CD4-positive, CD25-positive, alpha-beta regulatory T cell (primary cell): ENCODE measurements at places on chromosomes 2 and 18.

- no peak for DNase-seq
Observed at GRCh38 chr2:10478916-10479315, 30.8 kb upstream of the ODC1 start.

DNA sequence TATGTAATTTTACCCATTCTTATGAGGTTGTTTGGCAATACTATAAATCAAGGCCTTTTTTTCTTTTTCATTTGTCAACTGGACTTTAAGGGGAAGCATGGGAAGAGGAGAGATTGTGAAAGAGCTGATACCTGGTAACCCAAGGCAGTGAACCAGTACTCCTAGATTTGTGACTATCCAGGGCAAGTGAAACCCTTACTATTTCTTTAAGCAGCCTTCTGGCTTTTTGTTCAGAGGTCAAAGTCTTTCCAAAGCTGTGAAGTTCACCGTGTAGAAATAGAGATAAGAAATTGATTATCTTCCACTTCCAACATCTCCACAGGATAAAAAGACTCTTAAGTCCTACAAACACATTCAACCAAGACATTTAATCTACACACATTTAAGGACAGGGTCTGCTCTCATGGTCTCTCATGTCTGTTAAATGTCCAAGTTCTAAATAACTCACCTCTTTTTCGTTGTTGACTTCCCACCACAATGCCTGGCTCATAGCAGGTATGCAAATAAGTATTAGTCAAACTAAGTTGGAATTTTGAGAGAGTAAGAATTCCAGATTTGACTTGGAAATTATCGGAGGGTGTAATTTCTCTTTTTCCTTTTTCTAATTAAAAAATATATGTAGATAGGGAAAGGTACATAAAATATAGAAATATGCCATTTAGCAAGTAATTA lies 485.8 kb downstream of the STK39 start:
- no peak for DNase-seq

GRCh38 chr2:130836501-130837174 lies at the start of gene ARHGEF4:
Gene ARHGEF4, plus strand, starts transcription at chr2:130836914. Its CDS starts 40 bp downstream, at chr2:130836954.
- no peak for DNase-seq

- no peak for DNase-seq
Observed at GRCh38 chr18:76345901-76346300, 149.1 kb downstream of the ZNF516 start.

DNA sequence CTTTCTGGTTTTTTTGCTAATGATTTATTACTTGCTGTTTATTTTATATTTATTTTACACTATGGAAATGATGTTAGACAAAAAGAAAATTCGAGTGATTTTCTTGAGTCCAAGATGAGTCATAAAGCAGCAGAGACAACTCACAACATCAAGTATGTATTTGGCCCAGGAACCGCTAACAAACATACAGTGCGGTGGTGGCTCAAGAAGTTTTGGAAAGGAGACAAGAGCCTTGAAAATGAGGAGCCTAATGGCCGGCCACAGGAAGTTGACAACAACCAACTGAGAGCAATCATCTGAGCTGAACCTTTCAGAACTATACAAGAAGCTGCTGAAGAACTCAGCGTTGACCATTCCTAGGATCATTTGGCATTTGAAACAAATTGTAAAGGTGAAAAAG lies 594.1 kb downstream of the SATB2 start:
- DNase-seq: no peak

GRCh38 chr18:31070206-31070605 lies 27.7 kb upstream of the DSC3 start:
- no peak for DNase-seq

DNA sequence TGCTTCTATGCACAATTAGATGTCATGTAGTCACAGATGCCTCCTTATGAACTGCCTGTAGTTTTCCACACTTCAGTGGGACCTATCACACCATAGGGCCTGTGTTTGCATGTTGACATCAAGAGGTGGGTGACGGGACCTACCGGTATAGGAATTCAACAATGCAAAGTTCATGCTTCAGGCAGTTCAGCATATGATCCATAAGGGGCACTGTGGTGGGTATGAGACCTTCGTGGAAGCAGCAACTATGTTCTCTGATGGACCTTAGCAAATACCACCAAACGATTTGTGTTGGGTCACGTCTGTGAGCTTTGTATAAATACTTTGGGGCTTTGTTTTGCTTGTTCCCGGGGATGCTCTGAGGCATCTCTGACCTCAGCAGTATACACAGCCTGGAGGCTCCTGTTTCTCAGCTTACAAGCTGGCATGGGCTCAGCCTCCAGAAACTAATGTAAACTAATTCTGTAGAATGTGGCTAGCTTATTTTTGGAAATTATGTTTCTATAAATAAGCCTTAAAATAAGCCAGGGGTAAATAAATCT lies 111.6 kb downstream of the DTNA start:
- no peak for DNase-seq

- DNase-seq: no peak
Observed at GRCh38 chr2:176748662-176749061, 463.9 kb upstream of the HNRNPA3 start.

- DNase-seq: no peak
Observed at GRCh38 chr2:39603436-39603835, 62.3 kb upstream of the TMEM178A start.

GRCh38 chr2:38266382-38267061 lies 110.6 kb downstream of the ATL2 start:
- no peak for DNase-seq
